ENCODE measurements at places on chromosomes 6 and 20.

- DNase-seq: peak; percentile 13
These were observed 80.5 kb downstream of the PRSS35 start for GRCh38 chr6:83592770-83593394.

DNA sequence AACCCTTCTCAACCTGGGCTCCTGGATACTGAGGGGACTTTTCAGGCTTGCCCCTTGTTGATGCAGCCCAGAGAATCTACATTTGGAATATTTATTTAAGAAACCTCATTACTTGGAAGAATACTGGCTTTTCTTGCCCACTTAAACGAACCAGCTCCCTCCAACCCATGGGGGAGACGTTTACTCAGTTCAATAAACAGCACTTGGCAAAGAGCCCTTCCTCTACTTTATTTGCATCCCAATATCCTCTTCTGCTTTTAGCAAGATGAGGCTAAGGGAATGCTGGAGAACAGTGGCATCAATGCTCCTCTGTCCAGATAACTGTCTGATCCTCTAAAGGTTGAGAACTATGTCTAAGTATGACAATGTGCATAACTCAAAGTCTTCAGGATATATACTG is 22.2 kb downstream of the PTPRK start:
- no peak for DNase-seq

GRCh38 chr20:10595985-10596384 is 77.8 kb downstream of the JAG1 start:
- DNase-seq: no peak

DNA sequence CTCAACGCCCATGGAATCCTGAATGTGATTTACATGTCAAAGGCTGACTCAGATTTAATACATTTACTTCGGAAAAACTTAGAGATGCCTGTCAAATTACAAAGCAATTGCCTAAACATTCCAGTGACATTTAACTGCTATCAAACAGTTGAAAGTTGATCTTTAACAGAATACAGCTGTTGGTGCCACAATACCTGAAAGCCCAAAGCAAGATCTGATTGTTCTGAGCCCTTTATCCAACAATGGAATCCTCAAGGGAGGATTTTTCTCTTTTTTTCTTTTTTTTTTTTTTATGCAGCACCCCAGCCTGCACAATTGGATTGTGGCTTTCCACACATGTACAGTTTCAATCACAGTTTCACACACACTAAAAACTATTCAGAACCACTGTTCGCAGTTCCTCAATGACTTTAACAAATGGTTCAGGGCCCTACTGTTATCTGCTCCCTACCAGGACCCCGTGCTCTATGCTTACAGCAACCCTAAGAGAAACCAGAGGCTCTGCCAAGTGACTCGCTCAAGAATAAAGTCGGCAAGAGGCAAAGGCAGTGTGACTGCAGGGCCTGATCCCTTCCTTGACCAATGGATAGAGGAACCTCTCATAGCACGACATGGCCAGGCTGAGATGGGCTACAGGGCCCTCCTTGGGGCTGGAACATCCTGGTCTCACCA is 33.3 kb downstream of the EPB41L2 start:
- DNase-seq: no peak

DNA sequence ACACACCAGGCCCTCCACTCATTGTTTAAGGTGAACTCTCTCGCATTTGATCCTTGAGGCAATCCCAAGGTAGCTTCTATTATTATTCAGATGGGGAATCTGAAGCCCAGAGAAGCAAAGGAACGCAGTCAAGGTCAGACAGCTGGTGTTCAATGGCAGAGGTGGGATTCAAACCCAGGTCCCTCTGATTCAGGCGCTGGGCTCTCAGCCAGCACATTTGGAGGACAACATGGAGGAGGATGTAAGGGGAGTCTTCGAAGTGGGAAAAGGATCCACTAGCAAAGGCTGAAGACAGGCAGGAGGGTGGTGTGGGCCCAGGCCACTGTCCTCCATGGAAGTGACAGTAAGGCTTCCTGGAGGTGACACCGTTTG is 13.9 kb upstream of the TTPAL start:
- DNase-seq: no peak

DNA sequence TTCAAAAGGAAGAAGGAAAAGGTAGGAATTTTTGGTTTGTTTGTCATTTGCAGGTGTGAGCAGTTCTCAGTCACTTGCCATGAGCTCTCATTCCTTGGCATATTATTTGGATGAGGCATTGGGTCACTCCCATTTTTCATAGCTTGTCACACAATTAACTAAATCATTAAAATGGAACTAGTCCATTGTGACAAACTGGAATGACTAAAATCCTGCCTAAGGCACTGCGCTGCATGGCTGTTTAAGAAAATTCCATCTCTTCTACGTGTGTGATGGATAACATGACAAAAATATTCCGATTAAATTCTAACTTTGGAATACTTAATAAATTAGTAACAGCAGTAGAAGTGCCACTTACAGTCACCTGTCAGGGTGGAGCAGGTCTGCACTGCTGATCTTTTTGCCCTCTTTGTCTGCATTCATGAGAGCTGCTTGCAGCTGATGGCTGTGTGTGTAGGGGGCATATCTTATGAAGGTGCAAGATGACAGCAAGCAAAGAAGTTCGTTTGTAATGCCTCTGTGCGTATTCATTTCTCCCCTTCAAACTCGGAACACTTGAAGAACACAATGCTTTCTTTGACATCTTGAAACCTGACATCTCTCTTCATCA is 1292.6 kb upstream of the MAP3K7 start:
- DNase-seq: no peak

- no peak for DNase-seq
These were observed 308.1 kb upstream of the EPHA7 start for GRCh38 chr6:93727447-93727846.

DNA sequence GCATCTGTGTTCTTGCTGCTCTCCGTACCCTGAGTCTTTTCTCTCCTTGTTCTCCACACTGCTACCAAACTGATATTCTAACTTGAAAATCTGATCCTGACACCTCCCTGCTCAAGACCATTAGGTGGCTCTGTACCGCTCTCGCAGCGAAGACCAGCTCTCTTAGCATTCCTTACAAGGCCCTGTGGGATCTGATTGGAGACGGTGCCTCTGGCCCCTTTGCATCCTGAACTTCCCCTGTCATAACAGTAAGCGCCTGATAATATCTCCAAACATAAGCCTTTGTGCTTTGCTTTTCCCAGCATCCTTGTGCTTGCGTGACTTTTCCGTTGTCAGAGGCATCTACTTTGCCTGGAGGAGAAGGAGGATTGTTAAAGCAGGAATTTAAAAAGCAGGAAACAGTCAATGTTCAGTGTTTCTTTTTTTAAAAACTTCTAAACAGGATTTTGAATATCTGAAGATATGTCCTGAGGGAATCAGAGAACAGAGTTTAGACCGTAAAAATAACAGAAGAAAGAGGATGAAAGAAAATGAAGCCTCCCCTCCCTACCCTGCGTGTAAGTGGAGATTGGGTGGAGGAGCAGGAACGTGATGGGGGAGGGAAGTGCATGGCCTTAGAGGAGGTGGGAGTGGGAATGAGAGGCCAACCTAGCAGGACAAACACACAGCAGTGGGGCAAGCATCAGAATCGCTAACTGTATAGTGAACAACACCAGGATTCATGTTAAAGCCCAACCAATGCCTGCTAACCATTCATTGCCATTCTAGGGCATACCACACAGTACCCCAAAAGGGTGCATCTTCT is 89.2 kb upstream of the STMND1 start:
- peak; percentile 72 for DNase-seq

DNA sequence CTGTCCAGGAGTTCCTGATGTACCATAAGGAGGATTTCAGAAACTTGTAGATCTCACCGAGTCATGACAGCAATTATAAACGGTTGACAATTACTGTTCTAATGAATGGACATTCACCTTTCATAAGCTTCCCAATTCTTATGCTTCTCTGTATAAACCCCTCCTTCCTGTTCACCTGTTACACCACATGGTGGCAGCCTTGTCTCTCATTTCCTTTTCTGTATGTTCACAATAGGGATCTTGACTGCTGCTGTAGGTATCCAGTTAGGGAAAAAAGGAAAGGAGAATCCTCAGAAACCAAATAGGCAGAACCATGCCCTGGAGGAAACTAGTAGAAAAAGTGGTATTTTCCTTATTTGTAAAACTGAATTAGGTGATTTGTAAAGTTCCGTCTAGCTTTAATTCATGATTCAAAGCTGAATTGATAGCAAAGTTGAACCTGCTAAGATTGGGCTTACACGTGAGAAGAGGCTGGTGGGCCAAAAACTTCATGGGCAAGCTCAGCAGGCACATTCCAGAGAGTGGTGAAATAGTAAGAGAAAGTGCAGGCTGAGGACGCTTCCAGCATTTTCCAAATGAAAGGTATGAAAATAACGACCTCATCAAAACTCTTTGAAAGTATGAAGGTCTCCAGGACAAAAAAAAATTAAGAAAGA is 29.0 kb upstream of the TBPL1 start:
- DNase-seq: peak; percentile 82

- no peak for DNase-seq
These were observed 520.6 kb downstream of the NKAIN2 start for GRCh38 chr6:124324237-124324636.

GRCh38 chr6:32129297-32130088 is 595 bp downstream of the FKBPL start:
- no peak for DNase-seq

DNA sequence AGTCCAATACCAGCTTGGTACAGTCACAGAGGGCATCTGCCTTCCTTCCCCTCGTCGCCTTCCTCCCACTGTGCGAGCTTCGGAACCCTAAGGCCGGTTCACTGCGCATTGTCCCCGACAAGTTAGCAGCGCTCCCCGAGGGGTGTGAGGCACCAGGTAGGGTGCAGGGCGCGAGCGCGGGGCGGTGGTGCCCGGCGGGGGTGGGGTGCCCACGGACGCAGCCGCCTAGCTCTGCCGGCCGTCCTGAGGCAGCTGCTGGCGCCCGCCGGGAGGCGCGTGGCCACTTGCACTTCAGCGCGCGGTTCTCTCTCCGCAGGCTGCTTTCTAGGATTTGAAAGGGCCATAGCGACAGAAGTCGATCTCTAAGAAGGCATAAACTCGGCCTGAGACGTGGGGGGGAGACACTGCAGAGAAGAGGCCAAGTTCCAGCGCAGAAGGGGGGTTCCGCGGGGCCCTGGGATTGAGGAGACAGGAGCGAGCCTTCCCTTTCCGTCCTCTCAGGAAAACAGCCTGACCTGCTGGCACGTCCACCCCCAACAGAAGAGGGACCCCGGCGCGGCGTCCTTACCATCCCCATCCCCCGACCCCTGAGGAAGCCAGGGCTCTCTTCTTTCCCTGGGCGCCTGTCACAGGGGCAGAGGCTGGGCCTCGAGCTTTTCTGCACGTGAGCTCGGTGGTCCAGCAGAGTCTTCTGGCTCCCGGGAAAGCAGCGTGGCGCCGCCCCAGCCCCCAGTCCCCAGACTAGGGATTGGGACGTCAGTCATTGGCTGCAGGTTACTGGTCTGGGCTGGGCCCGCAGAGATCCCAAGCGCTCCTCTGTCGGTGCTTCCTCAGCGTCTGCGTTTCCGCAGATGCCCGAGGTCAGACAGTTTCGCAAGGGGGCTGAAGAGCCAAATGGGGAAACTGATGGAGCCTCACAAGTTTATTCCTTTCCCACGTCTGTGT is 15.6 kb upstream of the PRDM13 start:
- DNase-seq: no peak

- no peak for DNase-seq
These were observed 78.2 kb downstream of the ELOVL4 start for GRCh38 chr6:79869184-79869583.

- peak; percentile 50 for DNase-seq
These were observed 4.9 kb downstream of the PKIG start for GRCh38 chr20:44587035-44587980.

- no peak for DNase-seq
These were observed 2.8 kb downstream of the ACSS1 start for GRCh38 chr20:25054995-25055629.

DNA sequence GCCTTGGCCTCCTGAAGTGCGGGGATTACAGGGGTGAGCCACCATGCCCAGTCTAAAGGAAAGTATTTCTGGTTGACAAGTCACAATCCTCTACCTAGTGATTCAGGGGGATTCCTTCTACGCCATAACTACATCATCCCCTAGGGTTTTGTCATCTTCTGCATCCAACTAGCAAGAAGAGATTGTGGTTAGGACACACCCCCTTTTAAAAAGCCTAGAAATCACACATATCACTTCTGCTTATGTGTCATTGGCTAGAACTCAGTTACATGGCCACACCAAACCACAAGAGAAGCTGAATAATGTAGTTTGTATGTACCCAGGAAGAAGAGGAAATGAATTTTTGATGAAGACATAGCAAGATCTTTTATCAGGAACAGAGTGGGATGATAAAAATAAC is 14.7 kb upstream of the CHD6 start:
- no peak for DNase-seq

- DNase-seq: peak; percentile 31
These were observed 2.3 kb upstream of the SOX18 start for GRCh38 chr20:64051561-64052325.

DNA sequence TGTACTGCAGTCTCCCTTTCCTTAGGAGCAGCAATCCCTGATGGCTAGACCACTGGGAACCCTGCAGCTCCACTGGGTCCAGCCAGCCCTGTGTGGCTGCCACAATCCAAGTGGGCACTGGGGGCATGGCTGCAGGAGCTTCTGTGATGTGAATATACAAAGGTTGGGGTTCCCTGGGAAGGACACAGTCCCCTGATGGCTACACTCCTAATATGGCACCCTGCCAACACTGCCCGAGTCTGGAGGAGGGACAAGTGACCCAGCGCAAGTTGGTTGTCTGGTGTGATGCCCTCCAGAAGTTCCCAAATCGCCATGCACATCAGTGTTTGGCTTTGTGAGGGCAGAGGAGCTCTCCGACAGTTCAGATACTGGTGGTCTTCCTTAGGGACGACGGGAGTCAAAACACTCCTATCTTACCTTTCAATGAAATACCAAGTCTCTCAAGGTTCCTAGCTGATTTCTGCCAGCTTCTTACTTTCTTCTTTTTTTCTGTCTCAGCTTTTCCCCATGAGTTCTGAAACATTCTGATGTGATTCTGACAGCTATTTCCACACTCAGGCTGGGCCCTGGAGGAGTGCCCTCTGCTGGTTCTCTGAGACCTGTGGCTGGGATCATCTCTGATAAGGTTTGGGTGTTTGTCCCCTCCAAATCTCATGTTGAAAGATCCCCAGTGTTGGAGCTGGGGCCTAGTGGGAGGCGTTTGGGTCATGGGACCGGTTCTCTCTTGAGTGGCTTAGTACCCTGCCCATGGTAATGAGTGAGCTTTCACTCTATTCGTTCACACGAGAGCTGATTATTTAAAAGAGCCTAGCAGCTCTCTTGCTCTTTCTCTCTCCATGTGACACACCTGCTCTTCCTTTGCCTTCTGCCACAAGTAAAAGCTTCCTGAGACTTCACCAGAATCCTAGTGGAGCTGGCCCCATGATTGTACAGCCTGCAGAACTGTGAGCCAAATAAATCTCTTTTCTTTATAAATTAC is 15.5 kb upstream of the ZFP57 start:
- no peak for DNase-seq
